Activated T-helper 1 cell treated with anti-CD3 and anti-CD28 coated beads, Interleukin-2, amount 50 U/mL, for 16 hours (primary cell): ENCODE measurements at places on chromosomes 4 and X.
A peak's percentile ranks its signal among the peaks of the same experiment; 100 is the strongest.

DNA sequence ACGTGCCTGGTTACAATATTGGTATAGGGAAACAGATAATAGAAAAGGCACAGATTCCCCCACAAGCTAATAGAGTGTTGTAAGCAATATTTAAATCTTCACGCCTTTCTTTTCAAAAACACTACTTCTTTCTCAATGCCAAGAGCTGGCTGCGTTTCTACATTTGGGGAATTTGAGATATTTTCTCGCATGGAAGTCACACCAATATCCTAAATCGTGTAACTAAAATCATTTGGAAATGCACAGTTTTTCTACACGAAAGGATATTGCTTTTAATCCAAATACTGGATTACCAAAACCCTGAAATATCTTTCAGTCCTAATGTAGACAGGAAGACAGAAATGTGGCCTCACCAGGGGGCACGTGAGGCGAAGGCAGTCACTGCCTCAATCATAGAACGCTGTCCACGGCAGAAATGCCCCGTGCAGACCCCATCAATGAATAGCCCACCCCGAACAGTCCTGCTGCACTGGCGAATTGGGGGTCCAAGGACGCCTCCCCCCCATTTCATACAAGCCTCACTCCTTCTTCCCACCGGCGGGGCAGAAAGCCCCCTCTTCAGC, 106.6 kb downstream of the NSUN7 start:
- DNase-seq: no peak

DNA sequence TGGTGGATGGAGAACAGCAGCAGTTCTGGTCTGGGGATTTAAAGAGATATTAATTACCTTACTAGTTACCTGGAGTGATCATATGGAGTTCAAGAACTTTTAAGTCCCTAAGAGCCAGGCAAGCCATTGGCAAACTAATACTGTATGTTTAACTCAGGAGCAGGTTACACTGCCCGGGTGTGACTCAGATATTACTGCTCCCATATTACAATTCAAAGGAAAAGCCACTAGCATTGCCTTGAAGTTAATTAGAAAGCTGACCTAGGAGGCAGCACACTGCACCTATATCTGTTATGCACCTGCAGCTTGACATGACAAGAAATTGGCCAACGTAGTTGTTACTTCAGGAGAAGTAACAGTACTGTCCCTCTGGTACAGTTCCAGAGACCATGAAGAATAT, 47.2 kb downstream of the GRK4 start:
- no peak for DNase-seq

DNA sequence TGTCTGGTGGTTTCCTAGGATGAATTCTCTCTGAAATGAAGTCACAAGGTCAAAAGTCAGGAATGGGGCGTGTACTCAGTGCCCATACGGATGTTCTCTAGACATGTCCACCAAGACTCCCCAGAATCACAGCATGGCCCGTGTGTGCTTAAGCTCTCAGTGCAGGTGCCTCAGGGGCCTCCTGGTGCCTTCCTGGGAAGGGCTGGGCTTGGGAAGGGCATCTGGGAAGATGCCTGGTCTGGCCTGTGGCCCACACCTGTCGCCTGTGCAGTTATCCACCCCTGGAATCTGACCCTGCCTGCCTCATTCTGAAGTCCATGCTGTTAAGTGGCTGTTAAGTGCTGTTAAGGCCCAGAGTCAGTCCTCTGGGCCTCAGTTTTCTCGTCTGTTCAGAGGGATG, 31.2 kb downstream of the SORCS2 start:
- DNase-seq: no peak

- DNase-seq: no peak
Measured at GRCh38 chrX:19827088-19827487, 60.3 kb downstream of the SH3KBP1 start.

- DNase-seq: no peak
Measured at GRCh38 chr4:2806390-2807355, 13.8 kb downstream of the SH3BP2 start.

- no peak for DNase-seq
Measured at GRCh38 chr4:165325732-165326512, 1.5 kb upstream of the MSMO1 start.

GRCh38 chr4:114926583-114926982, 186.8 kb downstream of the NDST4 start:
- DNase-seq: no peak

- no peak for DNase-seq
Measured at GRCh38 chr4:182492423-182492822, 249.2 kb downstream of the TENM3 start.

DNA sequence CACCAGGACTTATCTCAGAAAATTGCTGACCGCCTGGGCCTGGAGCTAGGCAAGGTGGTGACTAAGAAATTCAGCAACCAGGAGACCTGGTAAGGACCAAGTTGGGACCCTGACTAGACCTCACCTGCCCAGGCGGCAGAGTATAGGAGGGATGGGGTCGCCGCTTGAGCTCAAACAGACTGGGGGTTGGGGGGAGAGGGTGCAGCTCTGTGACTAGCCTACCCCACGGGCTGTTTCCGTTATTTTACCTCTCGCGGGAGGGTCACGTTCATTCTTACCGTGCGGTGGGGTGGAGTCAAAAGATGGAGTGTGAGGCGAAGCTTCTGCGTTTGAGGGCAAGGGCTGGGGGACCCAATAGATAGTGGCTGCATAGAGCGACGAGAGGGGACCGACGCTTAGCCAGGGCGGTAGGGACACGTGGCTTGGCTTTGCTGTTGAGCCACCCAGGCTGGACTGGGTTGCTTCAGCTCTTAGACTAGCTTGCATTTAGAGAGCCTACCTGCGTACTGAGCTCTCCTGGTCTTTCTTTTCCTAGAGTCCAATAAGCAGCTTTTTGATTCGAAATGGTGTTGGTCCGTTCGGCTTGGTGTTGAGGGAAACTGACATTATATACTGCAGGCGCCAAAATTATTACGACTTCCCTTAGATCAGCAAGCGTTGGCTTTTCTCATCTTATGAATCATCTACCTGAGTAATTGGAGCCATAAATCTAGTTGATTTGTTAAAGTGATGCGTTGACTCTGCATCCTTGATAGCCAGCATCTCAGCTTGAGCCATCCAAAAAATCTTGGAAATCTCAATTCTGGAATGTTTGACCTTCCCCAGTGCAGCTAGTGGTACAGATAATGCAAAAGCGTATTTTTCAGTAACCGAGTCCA, 591 bp downstream of the PRPS1 start:
- peak; percentile 7 for DNase-seq
